RPMI8226 (cell line): ENCODE measurements at places on chromosomes 2 and 18.

GRCh38 chr18:57696271-57696670, 74.6 kb upstream of the NARS1 start:
- no peak for DNase-seq

GRCh38 chr18:68219274-68219673, 495.6 kb downstream of the TMX3 start:
- DNase-seq = no peak

GRCh38 chr18:35117951-35118411, 76.8 kb downstream of the MAPRE2 start:
- no peak for DNase-seq

- no peak for DNase-seq
Measured at GRCh38 chr2:180443888-180444287, 436.8 kb upstream of the CWC22 start.

DNA sequence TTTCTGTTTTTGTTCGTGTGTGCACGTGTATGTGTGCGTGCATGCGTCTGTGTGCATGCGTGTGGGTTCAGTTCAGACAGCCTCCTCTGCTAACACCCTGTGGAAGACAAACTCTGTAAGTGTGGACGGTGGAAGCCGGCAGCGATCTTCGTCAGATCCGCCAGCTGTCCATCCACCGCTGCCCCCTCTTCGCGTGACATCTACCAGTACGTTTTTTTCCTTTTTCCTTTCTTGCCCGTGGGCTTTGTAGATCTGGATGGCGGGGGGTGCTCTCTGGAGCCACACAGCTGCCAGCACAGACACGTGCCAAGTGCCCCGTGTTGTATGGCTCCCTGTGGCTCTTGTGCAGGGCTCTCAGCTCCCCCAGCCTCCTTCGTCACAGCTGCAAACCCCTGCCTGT, 32.3 kb downstream of the ITGB1BP1 start:
- no peak for DNase-seq

DNA sequence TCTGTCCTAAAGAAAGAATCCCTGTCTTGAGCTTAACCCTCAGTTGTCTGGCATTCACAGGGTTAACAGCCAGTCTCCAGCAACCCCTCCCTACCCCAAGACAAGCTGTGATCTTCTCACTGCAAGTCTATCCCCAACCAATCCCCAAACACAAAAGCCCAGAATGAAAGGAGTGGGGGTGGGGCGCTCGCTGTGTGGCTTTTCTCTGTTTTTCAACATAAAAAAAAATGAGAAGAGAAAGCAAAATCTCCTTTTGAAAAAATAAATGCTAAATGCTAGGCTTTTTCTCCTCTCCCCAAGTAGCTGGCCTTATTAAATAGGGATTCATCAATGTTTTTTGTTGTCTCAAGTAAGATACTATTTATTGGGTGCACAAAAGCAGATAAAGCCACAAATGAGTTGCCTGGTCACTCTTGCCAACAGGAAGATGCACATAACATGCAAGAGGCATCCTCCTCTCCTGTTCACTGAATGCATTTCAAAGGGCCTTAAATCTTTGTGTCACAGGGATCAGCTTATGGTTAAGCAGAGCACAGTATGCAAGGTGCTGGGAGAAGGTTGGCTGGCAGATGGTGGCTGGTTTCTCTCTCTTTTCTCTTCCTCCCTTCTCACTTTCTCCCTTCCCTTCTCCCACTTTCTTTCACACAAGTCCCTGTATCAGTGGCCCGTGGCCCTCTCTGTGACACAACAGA, 225.6 kb downstream of the CMPK2 start:
- DNase-seq = no peak

DNA sequence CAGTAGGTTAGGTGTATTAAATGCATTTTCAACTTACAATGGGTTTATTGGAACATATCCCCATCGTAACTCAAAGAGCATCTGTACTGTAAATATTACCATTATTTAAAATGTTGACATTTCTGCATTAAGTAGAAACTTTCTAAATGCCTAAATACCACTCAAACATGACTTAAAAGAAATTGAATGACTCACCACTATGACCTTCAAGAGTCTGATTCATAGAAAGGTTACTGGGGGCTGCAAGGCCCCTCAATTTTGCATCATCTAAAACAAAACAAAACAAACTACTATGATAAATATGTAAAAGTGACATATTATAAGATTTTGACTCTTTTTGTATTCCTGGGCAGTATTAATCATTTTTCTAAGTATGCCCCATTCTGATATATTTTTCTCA, 7.6 kb downstream of the WDR35 start:
- DNase-seq = no peak

DNA sequence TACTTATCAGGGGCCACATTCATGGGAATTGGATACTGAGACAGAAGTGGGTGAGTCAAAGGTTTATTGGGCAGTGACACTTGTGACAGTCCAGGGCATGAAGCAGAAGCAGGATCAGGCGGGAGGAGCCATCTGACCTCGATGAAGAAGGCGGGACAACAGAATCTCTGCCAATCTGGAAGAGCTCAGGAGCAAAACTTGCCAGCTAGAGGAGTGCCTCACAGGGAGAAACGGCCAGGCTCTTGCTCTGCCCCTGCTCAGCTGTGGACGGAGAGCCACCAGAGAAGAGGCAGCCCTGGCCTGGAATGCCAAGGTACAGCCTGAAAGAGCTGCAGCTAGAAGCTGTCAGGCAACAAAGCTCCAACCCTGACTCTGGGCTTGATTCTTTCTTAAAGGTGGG, 16.9 kb downstream of the DAW1 start:
- no peak for DNase-seq

GRCh38 chr2:191066197-191066918, 52.4 kb upstream of the STAT1 start:
- DNase-seq = no peak

DNA sequence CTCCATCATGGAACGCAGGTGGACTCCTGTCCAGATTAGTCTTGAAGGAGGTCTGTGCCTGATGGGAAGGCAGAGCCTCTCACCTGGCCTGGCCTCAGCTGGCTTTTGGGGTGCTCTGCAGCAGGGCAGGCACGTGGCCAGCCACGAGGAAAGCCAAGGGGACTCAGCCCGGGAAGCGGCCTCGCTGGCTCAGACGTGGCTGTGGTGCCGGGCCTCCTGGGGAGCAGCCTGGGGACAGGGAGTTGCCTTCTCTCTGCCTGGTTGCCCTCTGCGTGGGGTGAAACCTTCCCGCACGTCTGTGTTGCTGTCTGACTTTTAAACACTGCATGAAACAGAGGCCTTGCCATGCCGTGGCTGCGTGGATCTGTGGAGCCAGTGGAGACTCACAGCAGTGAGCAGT, 45.0 kb downstream of the RTP5 start:
- no peak for DNase-seq

DNA sequence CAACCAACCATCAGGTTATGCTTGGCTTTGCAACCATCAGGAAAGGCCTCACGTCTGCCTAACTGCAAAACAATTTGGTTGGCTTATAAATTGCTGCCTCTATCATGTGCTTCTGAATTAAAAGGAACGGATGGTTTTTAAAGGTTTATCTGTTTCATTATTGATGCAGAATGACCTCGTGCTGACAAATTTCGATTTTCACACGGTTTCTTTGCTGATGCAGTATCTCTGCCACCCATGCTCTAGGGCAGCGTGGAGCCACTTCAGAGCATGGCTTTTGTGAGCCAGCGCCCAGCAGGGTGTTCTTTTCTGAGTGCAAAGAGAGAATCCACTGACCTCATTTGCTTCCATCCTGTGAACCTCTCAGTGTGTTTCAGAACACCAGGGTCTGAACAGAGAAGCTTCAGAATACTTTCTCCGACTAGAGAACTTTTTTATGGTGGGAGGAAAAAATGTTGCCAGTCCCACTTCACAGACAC, 143.1 kb upstream of the L3MBTL4 start:
- no peak for DNase-seq

- DNase-seq = no peak
Measured at GRCh38 chr2:171109020-171109419, 51.7 kb downstream of the TLK1 start.

DNA sequence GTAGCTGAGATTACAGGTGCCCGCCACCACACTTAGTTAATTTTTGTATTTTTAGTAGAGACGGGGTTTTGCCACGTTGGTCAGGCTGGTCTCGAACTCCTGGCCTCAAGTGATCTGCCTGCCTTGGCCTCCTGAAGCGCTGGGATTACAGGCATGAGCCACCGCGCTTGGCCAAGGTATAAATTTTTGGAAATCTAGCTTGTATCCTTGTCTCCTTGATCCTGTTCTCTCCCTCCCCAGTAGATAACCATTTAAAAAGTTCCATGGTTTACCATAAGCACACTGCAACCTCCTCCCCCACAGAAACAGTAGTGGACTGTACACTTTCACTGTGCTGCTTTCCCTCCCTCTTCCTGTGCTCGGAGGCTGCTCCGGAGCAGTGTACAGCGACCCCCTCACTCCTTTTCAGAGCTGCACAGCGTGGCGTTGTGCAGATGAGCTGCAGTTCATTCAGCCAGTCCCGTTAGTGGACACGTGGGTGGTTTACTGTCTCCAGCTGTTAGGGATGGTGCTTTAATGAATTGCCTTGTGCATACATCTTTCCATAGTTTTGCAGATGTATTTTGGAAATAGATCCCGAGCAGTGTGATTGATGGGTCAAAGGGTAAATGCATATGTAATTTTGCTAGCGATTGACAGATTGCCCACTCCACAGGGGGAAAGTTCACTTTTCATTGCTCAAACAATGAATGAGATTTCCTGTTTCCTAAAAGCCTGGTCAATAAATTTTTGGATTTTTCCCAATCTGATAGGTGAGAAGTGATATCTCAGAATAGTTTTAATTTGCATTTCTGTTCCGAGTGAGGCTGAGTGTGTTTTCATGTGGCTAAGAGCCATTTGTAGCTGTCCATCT, 14.8 kb downstream of the ASB1 start:
- no peak for DNase-seq

GRCh38 chr2:15174567-15174966, 386.6 kb downstream of the NBAS start:
- DNase-seq = no peak

DNA sequence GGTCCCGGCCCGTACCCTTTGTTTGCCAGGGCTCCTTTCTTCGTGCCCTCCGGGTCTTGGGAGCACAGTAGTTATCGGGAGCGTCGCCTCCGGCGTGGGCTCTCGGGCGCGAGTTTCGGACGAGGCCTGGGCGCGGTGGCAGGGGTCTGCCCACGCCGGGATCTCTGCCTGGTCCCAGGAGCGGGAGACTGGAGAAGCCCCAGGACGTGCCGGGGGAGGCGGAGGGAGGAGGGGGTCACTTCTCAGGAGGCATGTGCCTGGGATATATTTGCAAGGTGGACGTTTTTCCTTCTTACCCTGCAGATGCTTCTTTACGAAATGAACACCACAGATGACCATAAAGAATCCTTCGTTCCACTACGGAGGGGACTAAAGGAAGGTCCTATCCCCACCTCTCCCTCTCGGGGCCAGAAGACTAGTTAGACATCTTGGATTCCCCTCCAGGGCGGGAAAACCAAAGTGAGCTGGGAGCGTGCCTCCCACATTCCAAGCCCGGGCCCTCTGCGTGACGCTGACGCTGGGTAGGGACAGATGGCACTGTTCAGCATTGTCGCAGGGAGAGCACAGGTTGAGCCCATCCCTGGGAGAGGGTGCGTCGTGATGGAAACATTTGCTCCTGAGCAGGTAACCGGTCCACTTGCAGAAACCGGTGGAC, 483 bp upstream of the FHL2 start:
- DNase-seq = no peak

DNA sequence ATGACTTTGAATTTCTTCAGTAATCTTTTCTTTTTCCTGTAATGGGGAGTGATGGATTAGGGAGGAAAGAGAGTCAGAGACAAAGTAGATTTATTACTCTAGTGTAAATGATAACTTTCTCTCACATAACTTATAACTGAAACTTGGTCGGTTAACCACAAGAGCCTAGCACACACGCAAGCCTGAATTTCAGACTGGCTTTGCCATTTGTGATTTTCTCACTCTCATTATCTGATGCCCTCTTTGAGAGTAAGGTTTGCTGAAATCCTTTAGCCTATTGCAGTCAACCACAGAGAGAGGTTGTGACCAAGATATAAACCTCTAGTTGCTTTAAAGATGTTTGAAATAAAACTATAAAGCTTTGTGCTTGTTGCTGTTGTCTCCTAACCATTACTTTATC, 117.9 kb upstream of the NETO1 start:
- DNase-seq = no peak

DNA sequence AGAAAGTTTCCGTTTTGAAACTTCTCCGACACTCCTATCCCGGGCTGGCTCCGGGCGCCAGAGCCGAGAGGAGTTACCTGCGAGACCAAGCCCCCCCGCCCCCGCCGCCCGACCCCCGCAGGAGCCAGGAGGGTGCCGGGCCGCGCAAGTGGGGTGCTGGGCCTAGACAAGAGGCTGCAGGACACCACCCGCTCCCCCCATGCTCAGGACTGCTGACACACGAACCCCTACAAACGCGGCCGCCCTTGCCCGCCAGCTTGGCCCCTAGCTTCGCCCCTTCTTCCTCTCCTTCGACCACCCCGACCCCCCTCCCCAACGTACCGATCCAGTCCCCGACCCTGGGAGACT, 497 bp downstream of the PLA2R1 start:
- DNase-seq = no peak

DNA sequence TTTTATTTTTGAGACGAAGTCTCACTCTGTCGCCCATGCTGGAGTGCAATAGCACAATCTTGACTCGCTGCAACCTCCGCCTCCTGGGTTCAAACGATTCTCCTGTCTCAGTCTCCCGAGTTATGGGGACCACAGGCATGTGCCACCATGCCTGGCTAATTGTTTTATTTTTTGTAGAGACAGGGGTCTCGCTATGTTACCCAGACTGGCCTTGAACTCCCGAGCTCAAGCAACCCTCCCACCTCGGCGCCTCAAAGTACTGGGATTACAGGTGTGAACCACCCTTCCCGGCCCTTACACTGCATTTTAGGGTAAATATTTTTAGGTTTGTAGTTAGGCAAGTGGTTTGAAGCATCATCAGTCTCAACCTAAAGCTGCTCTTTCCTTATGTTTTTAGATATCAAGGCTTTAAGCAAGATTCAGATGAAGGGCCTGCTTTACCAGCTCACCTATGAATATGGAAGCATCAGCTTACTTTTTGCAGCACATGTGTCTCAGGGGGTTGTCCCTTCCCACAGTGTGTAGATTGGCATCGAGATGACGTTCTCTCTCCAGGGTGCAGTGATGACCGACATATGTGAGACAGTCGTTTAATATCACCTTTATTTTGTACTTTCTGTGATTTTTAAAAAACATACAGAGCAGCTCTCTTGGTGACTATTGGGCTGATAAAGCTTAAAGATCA, 47.2 kb downstream of the ATIC start:
- no peak for DNase-seq

- DNase-seq = no peak
Measured at GRCh38 chr2:226671141-226671676, 128.4 kb downstream of the IRS1 start.

DNA sequence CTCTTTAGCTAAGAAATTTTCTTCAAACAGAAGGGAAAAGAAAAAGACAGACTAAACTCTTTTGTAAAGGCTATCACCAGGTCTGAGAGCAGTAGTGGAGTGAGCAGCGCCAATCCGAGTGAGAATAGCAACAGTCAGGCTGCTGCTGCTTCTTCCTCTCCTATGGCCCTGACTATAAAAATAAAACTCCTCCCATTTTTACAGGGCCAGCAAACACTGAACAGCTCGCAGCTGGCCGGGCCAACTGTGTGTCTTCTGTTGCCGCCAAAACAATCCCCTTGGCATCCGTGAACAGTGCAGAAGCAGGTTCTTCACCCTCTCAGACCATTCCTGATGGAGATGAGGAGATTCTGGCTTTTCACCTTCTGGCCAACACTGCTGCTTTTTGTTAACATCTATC, 124.5 kb downstream of the CNTNAP5 start:
- no peak for DNase-seq

- no peak for DNase-seq
Measured at GRCh38 chr2:24214880-24215279, 40.0 kb downstream of the FAM228A start.
